NCI-H1048 (cell line): ENCODE measurements at places on chromosomes 12 and 14.

GRCh38 chr14:23300687-23301223, 1.9 kb downstream of the PPP1R3E start:
- no peak for DNase-seq

DNA sequence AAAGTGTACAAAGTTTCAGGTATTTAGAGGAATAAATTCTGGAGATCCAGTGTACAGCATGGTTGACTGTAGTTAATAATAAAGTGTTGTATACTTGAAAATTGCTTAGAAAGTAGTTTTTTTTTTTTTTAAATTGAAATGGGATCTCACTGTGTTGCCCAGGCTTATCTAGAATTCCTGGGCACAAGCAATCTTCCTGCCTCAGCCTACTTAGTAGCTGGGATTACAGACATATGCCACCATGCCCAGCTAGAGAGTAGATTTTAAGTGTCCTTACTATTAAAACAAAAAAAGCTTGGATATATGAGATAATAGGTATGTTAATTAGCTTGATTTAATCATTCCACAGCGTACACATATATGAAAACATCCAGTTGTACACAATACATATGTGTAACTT, 27.7 kb downstream of the FUT8 start:
- DNase-seq, result no peak

DNA sequence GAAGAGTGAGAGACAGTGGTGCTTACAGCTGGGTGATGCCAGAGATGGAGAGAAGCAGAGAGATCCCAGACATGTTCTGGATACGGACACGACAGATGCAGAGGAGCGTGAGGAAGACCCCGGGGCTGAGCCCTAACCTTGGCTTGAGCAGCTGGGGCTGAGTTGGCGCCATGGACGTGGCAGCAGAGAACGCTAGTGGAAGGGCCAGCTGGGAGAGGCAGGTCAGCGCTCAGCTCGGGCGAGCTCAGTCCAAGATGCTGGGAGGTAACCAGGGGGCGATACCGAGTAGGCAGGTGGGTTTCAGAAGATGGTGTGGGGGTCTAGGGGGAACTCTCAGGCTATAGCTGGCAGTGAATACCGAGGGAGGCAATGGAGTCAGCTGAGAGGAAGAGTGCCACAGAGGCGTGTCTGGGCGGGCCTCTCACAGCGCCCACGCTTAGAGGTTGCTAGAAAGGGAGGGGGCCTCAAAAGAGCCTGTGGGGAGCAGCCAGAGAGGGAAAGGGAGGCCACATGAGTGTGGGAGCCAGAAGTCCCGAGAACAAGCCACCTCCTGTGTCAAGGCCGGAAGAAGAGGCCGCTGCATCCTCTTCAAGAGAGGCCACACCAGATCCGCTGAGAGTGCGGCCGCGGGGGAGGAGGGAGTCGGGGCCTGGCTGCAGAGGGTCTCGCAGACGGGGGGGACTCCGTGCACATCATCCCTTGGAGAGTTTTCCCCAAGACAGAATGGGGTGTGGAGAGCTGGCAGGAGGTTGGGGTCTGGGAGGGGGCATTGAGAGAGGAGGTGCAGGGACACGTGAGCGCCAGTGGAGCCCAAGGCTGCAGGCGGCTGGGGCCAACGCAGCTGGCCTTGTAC, 57.0 kb upstream of the DIO3 start:
- no peak for DNase-seq

- DNase-seq, result no peak
These were observed 151.1 kb downstream of the RBM19 start for GRCh38 chr12:113815031-113815430.

GRCh38 chr12:43578782-43579181, 26.8 kb upstream of the ADAMTS20 start:
- DNase-seq, result no peak
